LHCN-M2 (cell line): ENCODE measurements at places on chromosomes 6 and 20.

GRCh38 chr20:19302714-19303113 is 90.3 kb downstream of the SLC24A3 start:
- no peak for DNase-seq

DNA sequence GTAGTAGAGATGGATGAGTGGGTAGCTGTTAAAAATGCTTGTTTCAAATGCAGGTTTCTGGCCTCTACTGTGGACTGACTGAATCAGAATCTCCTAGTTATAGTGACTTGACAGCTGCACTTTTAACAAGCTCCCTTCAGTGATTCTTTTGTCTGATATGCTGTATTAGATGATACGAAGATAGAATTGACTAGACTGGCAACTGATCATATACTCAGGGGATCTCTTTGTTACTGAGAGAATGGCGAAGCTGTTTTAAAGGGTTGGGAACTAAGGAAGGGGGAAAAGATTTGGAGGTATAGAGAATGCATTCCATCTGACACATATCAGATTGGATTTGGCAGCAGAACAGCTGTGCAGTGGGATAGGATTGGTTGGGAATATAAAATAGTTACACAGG is 7.0 kb downstream of the ENPP4 start:
- DNase-seq, result no peak

GRCh38 chr6:19836799-19837510 is at the start of gene ID4:
Gene ID4, plus strand, starts transcription at chr6:19837370. Its CDS starts 385 bp downstream, at chr6:19837755.
- no peak for DNase-seq

DNA sequence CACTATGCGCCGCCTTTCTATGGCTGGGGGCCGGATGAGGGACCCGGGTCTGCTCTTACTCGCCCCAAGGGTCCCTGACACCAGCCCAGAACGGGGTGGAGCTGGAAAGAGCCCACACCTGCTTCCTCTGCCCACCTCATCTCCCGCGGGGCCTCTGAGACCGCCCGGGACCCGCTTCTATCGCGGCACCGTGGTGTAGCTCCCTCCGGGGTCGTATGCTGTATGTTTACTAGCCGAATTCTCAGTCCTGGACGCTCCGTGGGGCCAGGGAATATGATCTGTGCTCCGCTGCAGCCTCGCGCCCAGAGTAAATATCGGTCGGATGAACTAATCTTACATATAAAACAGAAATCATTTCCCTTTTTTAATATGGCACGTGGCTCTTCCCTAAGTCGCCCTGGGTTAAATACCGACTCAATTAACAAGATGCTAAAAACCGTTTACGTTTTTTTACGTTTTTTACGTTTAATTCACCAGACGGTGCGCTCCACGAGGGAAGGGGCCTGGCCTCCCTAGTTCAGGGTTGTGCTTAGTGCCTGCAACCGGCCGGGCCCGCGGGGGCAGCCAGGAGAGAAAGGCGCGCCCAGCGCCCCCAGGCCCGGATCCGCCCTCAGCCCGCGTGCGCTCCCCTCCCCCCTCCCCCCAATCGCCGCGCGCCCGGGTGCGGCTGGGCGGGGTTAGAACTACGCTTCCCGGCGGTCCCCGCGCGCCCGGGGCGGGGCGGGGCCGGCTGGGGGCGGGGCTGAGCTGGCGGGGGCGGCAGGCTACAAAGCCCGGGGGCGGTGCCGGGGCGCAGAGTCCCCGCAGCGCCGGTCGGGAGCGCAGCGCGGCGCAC is at the start of gene RBM38:
Gene RBM38 (plus strand): TSS at position 793 of the 835 bp plus-strand sequence. CDS start 186 bp downstream, outside the sequence.
- peak; percentile 35 for DNase-seq

DNA sequence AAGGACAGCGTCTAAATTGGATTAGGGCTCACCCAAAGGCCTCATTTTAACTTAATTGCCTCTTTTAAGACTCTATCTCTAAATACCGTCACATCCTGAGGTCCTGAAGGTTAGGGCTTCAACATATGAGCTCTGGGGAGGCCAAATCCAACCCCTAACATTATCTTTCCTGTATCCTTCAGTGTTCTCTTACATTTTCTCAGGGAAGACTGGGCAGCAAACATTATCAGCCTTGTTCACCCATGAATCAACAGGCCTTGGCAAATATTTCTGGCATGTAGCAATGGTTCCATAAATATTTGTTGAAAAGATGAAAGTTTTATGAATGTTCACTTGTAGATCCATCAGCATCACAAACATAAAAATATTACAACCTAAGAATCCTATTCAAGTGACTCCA is 24.6 kb upstream of the FOXF2 start:
- DNase-seq, result no peak

- no peak for DNase-seq
These were observed 167.0 kb downstream of the TBX18 start for GRCh38 chr6:84597238-84597875.

DNA sequence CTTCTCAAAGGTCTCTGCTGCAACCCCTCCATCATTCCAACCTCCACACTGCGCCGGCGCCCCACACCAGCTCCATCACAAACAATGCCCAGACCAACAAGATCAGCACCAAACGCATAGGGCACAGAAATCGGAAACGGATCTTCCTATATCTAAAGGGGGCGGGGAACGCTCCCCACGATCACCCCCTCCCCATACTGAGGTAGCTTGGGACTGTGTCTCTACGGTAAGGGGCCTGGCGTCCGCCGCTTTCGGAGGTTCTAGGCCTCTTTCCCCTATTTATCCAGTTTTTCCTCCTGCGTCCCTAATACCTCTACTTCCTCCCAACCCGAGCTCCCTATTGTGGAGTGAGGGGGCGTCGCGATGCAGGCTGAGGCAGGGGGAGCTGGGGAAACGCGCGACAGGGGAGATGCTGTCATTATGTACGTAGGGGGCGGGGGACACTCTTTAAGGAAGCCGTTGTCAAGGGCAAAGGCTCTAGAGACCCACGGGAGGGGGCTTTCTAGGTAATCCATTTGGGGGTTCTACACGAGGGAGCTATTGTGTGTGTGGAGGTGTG is 909 bp downstream of the DNAAF9 start:
- no peak for DNase-seq

DNA sequence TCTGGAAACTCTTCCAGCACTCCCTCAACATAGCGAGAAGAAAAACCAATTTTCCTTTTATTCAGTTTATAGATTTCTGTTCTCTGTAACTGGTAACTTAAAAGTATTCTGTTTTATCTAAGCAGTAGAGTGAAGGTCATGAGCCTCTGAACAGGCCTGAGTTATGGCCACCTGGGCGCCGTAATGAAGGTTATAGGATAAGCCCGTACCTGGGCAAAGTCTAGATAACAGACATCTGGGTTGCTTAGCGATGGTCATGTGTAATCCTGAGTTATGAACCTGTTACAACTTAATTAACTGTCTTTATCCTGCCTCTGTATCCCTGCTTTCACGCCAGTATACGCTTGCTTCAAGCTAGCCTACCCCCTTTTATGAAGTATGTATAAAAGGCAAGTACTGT is 13.0 kb upstream of the FAM217A start:
- no peak for DNase-seq

DNA sequence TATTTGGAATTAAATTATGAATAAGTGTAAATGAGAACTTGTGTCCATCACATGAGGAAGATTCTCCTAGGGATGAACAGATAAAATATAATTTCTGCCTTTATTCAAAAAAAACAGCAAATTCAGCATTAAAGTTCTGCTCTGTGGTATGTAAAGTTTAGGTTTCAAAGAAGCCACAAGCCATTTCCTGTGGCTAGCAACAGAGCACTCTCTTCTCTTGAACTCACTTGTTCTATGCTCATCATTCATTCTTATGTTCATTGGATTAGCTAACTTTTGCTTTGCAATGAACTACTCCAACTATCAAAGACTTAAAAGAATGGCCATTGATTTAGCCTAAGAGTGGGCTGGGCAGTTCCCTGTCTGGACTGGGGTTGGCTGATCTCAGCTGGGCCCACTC is 20.8 kb upstream of the SNRPB2 start:
- DNase-seq, result no peak

- DNase-seq, result no peak
These were observed 45.1 kb downstream of the NOL4L start for GRCh38 chr20:32539817-32540675.

DNA sequence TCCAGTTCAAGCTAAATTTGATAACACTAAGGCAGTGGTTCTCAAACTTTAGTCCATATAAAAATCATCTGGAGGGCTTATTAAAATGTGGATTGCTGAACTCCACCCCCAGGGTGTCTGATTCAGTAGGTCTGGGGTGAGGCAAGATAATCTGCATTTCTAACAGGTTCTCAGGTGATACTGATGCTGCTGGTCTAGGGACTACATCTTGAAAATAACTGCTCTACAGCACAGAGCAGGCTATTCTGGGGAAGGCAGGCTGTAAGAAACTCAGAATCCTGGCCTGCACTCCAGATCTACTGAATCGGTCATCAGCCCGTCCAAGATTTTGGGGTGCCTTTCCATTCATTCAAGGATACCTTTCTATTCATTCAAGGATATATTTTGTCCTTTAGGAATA is 11.5 kb downstream of the CALHM5 start:
- DNase-seq, result no peak

DNA sequence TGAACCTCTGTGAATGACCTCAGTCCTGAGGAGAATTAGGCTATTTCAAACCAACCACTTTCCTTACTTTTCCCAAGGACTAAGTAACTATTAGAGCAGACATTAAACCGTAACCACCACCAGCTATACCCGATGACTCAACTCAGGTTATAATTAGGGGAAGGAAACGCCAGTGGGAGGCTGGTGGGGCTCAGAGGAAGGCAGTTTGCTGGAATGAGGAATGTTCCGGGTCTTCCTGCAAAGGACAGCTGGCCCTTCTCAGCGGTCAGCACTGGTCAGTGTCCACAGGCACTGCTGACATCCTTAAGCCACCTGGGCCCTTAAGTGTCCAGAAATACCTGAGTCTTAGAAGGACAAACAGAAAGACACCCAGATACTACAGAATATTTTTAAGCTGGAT is 515.2 kb downstream of the MAFB start:
- no peak for DNase-seq
